ENCODE measurements at places on chromosomes 12 and 14.

GRCh38 chr14:75499084-75499875 is 23.0 kb upstream of the BATF start:
- DNase-seq: no peak

DNA sequence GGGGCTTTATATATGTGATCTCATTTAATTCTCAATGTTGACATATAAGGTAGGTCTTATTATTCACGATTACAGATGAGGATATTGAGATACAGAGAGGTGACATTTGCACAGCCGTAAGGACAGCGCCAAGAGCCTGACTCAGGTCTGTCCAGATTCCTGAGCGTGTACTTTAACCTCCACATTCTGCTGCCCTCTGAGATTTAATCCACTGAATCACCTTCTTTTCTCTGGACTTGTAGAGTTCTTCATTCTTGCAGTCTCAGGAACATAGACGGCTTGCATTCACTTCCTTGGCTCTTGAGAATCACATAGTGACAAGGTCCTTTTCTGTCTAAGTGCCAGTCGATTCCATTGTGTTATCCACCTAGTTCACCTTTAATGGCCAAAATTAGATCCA is 141.0 kb upstream of the ARHGAP5 start:
- DNase-seq: no peak

DNA sequence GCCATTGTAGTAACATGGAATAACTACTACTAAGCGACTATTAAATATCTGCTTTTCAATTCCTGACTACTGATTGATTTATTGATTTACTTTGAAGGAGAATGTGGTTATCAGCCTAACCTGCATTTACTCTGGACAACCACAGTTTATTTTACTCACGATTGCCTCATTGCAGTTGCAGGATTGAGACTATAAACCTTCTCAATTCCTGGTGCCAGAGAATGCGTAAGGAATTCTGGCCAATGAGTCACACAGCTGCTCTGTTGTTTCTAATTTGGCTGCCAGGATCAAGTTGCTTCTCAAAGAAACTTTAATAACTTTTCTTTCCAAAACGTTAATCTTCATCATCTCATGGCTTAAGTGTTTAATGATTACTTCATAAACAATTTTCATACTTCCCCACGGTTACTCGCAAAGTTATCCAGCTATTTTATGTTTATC is 13.1 kb upstream of the TMTC1 start:
- no peak for DNase-seq

DNA sequence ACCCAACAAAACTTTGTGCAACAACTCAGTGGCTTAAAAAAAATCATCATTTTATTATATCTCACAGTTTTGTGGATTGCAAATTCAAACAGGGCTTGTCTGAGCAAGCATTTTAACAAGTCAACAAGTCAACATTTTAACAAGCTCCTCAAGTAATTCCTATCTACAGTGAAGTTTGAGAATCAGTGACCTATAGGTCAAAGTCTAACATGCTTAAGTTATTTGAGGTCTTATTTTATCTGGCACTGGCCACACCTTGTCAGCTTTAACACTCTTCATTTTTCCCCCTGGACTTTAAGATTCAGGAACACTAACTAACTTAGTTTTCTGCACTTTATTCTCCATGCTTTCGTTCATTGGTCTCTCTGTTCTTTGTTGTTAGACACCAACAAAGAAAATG is 71.2 kb upstream of the PELI2 start:
- no peak for DNase-seq

DNA sequence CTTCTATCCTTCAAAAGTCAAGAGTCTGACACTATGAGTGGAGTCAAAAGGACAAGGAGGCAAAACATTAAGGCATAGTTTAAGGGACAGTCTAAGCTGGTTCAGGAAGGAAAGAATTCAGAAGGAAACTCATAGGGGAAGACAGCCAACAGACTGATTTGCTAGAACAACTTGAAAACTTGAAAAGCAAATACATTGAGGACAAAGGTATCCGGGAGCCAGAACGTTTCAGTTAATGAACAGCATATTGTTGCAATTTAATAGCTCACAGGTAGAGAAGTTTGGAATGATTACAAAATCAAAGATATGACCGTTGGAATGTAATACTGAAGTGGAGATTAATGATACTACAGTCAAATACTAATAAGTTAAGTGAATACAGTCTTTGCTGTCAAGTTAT is 312.8 kb upstream of the RPL10L start:
- no peak for DNase-seq

- DNase-seq: no peak
Measured at GRCh38 chr12:72982356-72982755, 710.2 kb downstream of the TRHDE start.

DNA sequence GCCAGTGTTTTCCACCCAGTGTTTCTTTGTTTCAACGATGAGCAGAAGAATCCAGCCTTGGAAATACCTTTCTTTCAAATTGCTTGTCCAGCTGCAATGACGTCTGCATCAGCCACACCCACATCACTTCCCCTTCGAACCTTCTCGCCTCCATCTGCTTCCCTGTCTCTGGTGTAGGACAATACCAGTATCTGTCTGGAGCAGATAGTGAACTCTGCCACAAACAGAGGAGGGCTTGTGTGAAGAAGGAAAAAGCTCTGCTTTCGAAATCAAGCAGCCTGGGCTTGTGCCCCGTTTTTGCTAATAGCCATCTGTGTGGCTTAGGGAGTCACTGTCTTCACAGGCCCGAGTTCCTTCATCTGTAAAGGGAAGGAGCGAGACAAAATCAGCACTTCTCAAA is 415.4 kb downstream of the ZFP36L1 start:
- no peak for DNase-seq

Data from stimulated activated CD4-positive, alpha-beta T cell treated with anti-CD3 and anti-CD28 coated beads, Interleukin-12 subunit alpha, Interleukin-12 subunit beta, amount 100 ng/mL, for 24 hours (primary cell).